ENCODE measurements at places on chromosomes 2 and 18.

DNA sequence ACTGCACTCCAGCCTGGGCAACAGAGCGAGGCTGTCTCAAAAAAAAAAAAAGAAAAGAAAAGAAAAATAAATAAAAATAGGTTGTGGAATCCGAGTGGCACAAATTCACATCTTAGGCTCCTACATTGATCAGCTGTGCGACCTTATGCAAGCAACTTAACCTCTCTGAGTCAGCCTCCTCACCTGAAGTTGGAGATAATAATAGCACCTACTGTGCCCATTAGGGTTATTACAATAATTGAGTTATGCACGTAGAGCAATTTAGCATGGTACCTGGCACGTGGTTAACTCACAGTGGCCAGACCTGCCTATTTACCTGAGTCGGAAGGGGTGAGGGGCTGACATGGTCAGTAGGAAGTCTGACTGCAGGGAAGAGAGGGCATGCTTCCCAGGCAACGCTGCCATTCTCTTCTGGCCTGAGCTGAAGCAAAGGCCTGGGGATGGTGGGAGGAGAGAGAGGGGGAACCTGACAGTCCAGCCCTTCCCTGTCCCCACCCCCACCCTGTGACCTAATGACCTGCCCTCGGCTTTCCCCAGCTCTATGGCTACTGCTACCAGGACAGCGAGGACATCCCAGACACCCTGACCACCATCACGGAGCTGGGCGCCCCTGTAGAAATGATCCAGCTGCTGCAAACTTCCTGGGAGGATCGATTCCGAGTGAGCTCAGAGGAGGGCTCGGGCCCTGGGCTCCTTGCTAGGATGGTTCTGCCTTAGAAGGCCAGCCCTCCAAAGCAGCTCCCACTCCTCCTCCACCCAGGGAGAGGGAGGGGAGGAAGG, 5.1 kb downstream of the PKDCC start:
- DNase-seq = no peak

GRCh38 chr2:10926191-10926820, 14.6 kb downstream of the KCNF1 start:
- DNase-seq = no peak

DNA sequence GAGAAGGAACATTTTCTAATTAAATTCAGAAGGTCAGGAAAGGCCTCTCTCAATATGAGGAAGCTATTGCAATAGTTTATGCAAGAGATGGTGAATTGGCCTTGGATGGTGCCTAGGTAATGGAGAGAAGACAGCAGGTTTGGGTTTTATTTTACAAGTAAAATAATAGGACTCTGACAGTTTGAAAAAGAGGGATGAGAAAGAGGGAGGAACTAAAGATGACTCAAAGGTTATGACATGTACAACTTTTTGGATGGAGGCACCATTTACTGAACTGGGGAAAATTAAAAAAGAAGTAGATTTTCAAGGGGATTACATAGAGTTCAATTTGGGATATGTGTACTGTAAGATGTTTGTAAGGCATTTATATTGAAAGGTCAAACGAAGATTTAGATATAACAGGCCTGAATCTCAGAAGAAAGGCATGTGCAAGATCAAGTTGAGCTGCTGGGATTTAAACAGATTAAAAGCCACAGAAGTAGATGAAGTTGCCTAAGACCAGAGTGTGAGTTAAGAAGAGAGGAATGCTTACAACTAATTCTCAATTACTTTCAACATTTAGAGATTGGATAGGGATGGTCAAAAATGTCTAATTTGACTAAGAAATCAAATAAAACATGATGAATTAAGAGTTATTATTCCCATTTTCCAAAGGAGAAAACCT, 12.3 kb upstream of the ASNSD1 start:
- DNase-seq = no peak

DNA sequence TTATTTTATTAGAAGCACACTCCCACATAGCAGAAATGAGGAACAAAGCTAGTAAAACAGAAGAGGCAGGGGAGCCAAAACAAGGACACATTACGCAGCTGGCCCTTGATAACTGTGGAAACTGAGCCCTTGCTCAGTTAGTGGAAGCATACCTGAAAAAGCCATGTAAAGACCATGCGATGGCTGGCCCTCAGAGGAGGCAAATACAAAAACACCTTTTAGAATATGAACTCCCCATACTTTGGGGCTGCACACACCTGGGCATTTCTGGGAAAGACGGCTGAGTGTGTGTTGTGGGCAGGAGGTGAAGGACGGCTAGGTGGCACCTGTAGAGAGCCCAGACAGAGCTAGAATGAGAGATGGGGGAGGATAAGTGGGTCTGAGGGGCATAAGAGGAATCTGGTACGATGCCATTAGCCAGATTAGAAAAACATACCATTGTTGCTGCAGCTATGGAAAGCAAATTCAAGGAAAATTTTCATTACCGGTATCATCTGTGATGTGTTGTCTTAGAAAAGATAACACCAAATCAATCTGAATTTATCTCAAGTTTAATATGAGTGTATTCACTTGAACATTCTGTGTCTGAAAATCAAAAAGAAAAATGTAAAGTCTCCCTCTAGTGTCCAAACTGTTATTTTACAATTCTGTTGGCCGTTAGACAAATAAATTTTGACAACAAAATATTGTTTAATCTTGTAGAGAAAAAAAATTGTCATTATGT, 45.2 kb upstream of the SULT1C3 start:
- no peak for DNase-seq

- no peak for DNase-seq
Measured at GRCh38 chr18:77879829-77880228, 630.2 kb downstream of the GALR1 start.

DNA sequence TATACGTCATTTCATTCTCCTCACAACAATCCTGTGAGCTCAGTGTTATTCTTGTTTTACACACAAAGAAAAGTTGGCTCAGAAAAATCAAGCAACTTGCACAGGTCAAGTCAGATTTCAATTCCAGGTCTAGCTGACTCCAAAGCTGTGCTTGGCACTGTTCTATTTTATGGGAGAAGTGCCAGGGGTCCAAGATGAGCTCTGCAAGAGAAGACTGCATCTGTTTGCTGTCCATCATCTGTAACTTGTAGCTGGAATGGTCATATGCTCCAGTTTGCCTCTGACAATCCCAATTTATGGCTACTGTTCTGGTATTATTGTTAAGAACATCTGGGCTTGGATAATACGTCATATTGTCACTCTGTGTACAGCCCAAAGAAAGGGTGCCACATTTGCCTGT, 28.9 kb downstream of the KCNF1 start:
- no peak for DNase-seq

- no peak for DNase-seq
Measured at GRCh38 chr2:3756306-3756705, 52.9 kb downstream of the DCDC2C start.

GRCh38 chr2:74181739-74182138, 3.1 kb upstream of the MOB1A start:
- DNase-seq = no peak

DNA sequence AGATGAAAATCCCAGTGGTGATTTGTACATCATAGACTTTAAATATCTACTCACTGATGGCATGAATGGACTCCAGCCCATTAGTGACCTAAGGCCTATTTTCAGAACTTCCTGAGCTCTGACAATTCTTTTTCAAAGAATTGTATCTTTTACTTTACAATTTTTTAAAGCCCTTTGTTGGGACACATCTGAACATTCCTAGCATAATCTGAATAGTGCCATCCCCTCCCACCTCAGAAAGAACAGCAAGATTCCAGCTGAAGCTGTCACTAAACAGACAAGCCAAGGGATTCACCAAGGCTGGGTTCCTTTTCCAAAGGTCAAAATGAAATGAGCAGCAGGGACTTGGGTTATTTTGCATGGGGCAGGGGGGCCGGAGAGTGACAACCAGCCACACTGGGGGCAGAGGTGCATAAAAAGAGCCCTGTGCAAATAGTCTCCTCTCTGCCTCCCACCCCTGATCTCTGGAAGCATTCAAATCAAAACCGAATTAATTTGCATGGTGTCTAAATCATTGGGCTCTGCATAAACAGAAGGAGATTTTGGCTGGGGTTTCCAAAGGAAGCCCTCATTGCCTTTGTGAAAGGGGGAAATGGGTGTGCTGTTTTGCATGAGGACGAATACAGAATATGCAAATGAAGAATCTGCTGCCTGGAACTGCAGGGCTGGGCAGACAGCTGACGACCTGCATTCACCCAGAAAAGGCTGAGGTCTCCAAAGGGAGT, 17.2 kb downstream of the EPHA4 start:
- DNase-seq = no peak

GRCh38 chr18:62979900-62980299, 264.6 kb downstream of the PHLPP1 start:
- no peak for DNase-seq

GRCh38 chr2:129923265-129924091, 56.0 kb upstream of the RAB6C start:
- DNase-seq = no peak

DNA sequence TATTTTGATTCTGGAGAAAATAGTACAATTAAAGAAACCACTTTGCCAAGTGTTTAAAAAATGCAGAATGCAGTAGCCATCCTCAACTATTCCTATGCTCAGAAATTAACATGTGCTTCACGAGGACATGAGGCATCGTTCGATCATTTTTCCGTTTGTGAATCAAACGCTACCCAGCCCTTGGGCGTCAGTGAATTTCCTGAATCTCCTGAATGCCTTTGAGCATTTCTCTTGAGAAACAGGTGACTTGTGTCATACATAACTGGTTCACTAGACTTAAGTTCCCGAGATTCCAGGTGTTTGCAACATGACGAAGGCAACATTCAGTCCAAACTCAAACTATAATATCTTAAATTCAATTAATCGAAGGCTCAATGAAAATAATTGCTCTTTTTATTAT, 110.0 kb upstream of the ALKAL2 start:
- no peak for DNase-seq

DNA sequence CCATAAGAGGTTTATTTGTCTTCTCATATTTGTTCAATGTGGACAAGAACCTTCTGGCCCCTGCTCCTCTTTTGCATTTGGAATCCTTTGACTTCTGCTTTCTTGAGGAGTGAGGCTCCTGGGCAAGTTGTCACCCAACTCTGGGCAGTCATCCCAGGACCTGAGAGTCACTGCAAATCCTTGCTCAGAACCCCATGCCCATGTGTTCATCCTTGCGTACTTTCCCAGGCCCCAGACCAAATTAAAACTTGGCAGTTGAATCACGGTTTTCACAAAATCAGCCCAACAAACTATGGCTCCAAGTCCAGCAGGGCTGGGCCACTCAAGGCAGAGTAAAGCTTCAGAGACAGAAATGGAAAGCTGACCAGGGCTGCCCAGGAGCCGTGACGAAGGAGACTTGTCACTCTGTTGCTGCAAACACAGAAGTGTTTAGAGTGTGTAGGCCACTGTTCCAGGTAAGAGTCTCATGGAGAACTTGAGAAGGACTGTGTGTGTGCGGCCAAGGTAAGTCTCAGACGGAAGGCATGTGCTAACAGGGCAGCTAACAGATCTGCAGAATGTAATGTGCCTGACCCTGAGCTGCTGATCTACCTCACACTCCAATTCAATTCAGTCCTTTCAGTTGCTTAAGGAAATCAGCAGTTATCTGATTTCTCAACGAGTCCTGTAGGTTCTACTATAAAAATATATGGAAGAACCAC, 549.4 kb upstream of the HS6ST1 start:
- no peak for DNase-seq

DNA sequence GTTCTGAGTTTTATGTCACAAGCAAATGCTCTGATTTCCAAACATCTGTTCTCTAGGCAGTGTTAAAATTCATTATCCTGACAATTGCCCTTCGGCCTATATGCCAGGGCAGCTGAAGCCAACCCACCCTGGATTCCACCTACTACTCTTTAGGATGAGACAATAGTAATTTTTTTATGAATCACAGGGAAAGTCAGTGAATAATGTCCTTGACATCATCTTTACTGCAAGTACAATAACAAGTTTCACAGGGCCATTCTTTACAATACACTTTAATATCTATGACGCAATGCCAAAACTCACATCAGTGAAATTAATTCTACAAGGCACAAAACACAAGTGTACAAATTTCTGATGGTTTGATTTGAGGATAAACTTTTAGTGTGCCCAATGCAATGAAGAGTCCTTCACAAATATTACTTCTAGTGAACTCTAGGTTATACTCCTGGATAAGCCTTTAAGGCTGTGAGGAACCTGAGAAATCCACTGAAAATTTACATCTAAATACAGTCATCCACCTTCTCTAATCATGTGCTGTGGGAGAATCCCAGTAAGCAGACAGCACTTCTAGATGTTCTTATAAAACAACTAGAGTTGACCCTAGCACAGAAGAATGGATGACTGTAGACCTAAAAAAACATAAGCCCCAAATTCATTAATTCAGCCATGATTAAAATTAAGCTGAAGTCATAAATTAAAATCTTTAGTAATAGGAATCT, 77.3 kb upstream of the CTLA4 start:
- DNase-seq = no peak

Data from smooth muscle cell of the brain vasculature (primary cell).